SHP77 (cell line): ENCODE measurements at places on chromosomes 6 and 20.

GRCh38 chr6:164108869-164109769, 694.6 kb downstream of the QKI start:
- DNase-seq = no peak

GRCh38 chr20:40991181-40991889, 37.3 kb upstream of the TOP1 start:
- no peak for DNase-seq

DNA sequence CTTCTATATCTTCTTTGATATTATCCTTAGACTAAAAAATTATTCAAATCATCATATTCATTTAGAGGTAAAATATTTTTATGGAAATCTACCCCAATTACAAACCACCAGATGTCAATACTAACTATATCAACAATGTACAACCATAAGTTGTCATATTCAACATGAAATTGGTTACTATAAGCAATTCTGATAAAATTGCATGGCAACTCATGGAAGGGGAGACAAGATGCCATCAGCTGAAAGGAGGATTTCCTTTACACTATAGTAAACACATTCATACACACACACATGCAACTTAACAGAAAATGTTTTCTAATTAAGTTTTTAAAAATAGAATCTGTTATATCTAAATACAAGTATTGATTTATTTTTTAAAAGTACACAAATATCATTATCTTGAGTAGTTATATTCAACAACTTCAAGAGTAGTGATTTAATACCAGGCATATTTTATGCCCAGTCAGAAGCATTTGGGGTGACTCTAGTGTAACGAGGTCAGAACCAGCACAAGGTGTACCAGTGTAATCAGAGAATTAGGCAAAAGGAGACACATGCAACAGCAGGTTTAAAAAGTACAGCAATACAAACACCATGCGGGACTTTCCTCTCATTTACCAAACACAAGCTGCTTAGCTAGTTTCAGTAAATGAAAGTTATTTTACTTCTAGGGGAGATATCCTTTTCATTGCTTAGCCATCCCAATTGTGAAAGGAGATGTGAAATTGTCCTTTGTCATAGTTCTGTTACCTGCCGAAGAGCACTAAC, 1.0 kb downstream of the FILIP1 start:
- no peak for DNase-seq

DNA sequence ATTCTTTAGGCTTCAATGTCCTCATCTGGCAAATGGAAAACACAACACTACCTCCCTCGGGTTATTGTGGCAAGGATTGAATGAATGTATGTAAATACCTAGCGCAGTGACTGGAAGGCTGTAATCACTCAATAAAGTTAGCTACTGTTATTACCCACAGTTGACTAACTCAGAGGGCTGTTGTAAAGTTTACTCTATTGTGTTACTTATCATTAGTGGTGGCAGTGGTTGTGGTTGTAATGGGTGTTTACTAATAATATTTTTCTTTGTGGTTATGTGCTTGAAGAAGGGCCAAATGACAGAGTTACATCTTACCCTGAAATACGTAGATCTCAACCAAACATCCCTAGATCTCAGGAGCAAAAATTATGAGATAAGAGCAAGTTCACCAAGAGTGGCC, 42.0 kb upstream of the PXDC1 start:
- DNase-seq = no peak

DNA sequence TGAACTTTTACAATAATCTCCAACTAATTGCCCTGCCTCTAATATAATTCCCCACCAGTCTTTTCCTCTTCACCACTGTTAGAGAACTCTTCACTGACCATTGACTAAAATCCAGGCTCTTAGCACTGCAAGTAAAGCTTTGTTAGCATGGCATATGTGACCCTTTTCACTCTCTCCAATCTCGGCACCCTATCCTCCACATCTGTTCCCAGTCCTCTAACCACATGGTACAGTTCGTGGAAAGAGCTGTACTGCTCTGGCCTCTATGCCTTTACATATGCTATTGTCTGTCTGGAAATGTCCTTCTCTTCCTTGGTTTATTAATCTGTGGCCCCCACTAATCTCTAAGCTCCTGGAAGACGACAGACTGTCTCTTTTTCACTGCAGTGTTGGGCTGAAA, 63.0 kb upstream of the EIF2S2 start:
- DNase-seq = no peak

- no peak for DNase-seq
These were observed 23.1 kb downstream of the STK35 start for GRCh38 chr20:2124564-2125213.

DNA sequence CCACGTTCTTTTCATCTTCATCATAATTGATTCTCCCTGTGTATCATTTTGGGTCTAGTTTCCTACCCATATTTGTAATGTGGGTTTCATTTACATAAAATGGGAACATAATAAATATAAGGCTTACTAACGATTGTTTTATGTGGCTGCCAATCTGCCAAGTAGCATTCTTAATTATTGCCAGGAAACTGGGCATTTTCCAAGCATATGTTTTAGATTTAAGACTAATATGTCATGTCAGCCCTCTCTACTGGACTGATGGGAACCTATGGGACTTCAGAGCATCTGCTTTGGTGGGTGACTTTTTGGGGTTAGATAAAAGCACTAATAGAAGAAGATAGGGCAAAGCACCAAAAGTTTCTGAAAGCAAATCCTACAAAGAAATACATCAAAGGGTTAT, 157.5 kb downstream of the TBX18 start:
- DNase-seq = no peak

GRCh38 chr6:146582857-146583256, 15.9 kb upstream of the ADGB start:
- no peak for DNase-seq

GRCh38 chr20:8449123-8449522, 317.1 kb downstream of the PLCB1 start:
- DNase-seq = no peak

- DNase-seq = no peak
These were observed 51.5 kb downstream of the PREX1 start for GRCh38 chr20:48776306-48776705.

- DNase-seq = peak; percentile 65
These were observed 66.9 kb downstream of the RIPOR3 start for GRCh38 chr20:50624351-50625016.

- no peak for DNase-seq
These were observed 294.4 kb upstream of the PRDM1 start for GRCh38 chr6:105791583-105792318.
